Activated naive CD8-positive, alpha-beta T cell treated with anti-CD3 and anti-CD28 coated beads for 36 hours (primary cell): ENCODE measurements at places on chromosomes 7 and 10. TPM values are rescaled to one million over a fixed set of nuclear protein-coding genes. Genes with fewer than 3 reads are reported as not detected.

GRCh38 chr10:103847909-103848468 lies 7.4 kb downstream of the SH3PXD2A start:
- no peak overlapping the region for H3K4me3 ChIP-seq
- H3K4me1 ChIP-seq, result peaks cover 13% of the 10 kb centered on the region
- H3K27ac ChIP-seq, result no peak overlapping the region
- H3K36me3 ChIP-seq, result no peaks in the 10 kb centered on the region
- peaks cover 11% of the 10 kb centered on the region for H3K27me3 ChIP-seq

DNA sequence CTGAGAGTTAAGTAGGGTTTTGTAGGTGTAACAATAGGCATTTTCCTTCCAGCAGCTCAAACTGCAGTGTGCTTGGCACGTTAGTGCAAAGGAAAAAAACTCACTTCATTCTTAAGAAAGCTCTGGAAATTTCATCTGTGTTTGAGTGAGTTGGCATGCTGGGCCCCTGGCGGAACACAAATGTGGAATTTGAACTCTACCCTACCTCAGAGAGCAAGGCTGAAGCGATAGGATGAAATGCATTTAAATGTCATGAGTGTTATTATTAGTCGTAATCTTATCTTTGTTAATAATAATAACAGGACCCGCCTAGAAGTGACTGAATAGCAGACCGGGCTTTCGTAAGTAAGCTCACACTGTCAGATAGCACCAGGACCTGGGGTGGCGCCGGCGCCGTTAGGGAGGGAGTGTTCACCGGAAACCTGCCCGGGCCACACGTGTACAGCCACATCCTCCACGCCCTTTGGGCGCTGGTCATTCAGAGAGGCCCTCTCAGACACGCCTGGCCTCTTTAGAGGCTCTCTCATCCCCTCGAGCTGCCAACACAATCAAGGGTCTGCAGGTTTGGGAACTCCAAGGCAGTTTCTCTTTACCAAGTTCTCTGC lies 63.5 kb downstream of the GRK5 start:
- no peaks in the 10 kb centered on the region for H3K27me3 ChIP-seq
- peaks cover 46% of the 10 kb centered on the region for H3K4me1 ChIP-seq
- peak overlapping the region; percentile 74 for H3K27ac ChIP-seq

- no peak for DNase-seq
- H3K4me1 ChIP-seq, result peaks cover 18% of the 10 kb centered on the region
- no peak overlapping the region for H3K27ac ChIP-seq
- peaks cover 3% of the 10 kb centered on the region for H3K36me3 ChIP-seq
- no peak overlapping the region for H3K4me3 ChIP-seq
- no peaks in the 10 kb centered on the region for H3K27me3 ChIP-seq
These were observed 162.6 kb downstream of the PTEN start for GRCh38 chr10:88026031-88026430.

Gene CPVL
- total RNA-seq, result not detected

DNA sequence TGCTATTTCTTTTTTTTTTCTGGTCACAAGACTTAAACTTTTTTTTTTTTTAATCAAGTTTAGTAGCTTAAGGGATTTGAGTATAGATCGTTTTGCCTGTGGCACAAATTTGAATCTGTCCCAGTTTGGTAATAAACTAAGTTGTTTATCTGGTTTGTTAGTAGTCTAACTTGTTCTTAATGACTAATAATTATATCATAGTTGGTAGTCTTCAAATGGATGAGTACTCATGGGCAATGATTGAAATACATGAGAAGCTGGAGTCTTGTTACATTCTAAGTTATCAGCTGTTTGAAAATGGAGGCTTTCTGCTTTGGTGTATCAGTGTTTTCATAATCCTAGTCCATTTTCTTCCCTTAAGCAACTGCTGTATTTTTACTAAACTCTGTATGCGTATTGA lies 12.3 kb downstream of the BTAF1 start:
- no peak overlapping the region for H3K4me3 ChIP-seq
- no peak overlapping the region for H3K27ac ChIP-seq
- H3K36me3 ChIP-seq, result peaks cover 53% of the 10 kb centered on the region
- H3K27me3 ChIP-seq, result no peaks in the 10 kb centered on the region

DNA sequence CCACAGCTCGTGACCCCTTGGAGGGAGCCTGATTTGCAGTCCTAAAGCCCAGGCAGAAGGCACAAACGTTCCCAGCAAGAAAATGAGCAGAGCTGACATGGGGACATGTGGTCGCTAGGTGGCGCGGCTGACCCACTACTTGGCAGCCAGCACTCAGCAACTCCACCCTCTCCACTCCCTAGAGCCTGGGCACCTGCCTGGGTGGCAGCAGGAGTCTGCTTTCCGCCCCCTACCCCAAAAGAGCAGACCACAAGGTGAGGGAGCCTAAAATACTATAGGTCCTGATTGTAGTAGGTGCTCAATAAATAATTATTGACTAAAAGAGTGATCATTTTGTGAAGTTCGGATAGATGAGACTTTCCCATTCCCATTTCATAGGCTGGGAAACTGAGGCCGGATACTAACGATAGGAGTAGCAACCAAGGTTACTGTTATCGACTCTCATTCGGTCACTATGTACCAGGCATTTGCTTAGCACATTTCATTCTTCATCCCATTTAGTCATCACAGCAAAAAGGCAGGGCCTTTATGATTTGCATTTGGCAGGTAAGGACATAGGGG lies 57.4 kb downstream of the NEUROG3 start:
- H3K4me3 ChIP-seq, result no peak overlapping the region
- H3K27me3 ChIP-seq, result peaks cover 14% of the 10 kb centered on the region
- peak; percentile 72 for DNase-seq
- H3K36me3 ChIP-seq, result no peaks in the 10 kb centered on the region
- H3K27ac ChIP-seq, result no peak overlapping the region
- peaks cover 2% of the 10 kb centered on the region for H3K4me1 ChIP-seq

DNA sequence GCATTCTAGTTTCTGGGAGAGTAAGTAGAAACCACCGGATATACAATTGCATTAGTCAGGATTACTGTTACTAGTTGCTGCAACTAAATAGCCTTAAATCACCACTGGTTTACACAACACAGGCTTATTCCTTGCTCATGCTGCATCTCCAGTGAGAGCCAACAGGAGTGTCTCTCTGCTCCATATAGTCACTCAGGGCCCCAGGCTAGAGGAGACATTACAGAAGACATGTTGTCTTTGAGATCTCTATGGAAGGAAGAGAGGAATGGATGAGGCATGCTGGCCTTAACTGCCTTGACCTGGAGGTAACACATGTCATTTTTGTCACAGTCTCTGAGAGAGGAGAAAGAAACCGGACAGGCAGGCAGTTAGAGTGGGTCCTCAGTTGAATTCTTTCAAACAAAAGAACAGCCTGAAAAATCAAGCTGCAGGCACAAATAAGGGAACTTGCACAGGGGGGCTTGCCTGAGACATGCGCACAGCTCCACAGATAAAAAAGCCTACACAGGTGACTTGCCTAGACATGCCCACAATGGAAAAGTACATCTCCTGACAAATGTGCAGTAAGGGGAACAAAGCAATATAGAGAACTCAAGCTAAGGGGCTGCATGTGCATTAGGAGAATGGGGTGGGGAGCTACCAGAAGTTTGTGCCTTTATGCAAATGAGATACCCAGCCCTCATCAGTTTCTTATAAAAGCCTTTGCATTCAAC lies 348.0 kb downstream of the TYW1 start:
- no peak overlapping the region for H3K4me3 ChIP-seq
- no peak for DNase-seq
- H3K27ac ChIP-seq, result no peak overlapping the region
- H3K36me3 ChIP-seq, result peaks cover 34% of the 10 kb centered on the region
- H3K27me3 ChIP-seq, result no peaks in the 10 kb centered on the region

GRCh38 chr10:22365644-22366434 lies 20.5 kb downstream of the SPAG6 start:
- peaks cover 35% of the 10 kb centered on the region for H3K4me1 ChIP-seq
- no peak for DNase-seq
- peak overlapping the region; percentile 51 for H3K27ac ChIP-seq
- H3K27me3 ChIP-seq, result peaks cover 8% of the 10 kb centered on the region
- H3K4me3 ChIP-seq, result no peak overlapping the region

Gene CDK6
- total RNA-seq, result 103 TPM

Gene PNLIP
- not detected for total RNA-seq

DNA sequence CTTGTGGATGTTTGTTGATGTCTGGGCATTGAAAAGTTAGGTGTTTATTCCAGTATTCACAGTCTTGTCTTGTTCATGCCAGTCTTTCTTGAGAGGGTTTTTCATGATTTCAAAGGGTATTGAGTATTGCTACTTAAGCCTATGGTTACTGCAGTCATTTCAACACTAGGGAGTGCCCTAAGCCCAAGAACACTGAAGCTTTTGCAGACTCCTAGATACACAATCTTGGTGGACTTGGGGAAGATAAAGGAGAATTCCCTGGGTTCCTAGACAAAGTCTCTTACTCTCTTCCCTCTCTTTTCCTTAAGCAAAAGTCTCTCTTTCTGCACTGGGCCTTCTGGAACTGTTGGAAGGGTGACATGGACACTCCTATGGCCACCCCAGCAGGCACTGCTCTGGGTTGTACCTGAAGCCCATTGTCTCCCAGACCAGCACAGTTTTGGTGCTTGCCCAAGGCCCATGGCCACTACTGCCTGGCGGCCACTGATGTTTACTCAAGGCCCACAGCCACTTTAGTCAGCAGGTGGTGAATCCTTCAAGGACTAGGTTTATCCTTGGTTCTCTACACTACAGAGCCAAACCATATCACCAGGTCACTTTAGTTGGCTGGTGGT lies 24.9 kb downstream of the SAMD9 start:
- H3K4me3 ChIP-seq, result no peak overlapping the region
- no peak overlapping the region for H3K27ac ChIP-seq
- no peaks in the 10 kb centered on the region for H3K36me3 ChIP-seq
- peaks cover 12% of the 10 kb centered on the region for H3K27me3 ChIP-seq

Gene EZH2
- total RNA-seq, result 111 TPM

GRCh38 chr7:42931447-42931833 lies 534 bp downstream of the PSMA2 start:
- peaks cover 63% of the 10 kb centered on the region for H3K4me1 ChIP-seq
- no peaks in the 10 kb centered on the region for H3K27me3 ChIP-seq
- H3K36me3 ChIP-seq, result peaks cover 60% of the 10 kb centered on the region

DNA sequence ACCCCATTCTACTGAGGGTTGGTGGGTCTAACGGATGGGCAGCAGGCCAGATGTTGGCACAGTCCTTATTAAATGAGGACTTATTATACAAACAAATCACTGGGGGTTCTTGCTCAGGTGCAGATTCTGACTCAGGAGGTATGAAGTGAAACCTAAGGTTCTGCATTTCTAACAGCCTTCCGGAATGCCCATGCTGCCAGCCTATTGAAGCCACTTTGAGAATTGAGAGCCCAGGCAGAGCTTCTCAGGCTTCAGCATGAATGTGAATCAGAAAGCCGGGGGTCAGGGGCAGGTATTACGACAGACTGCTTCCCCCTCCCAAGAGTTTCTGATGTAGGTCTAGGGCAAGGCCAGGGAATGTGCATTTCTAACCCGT lies 34.1 kb upstream of the NPFFR1 start:
- H3K36me3 ChIP-seq, result peaks cover 5% of the 10 kb centered on the region
- DNase-seq, result no peak
- no peak overlapping the region for H3K27ac ChIP-seq
- H3K4me1 ChIP-seq, result peaks cover 5% of the 10 kb centered on the region
- no peaks in the 10 kb centered on the region for H3K27me3 ChIP-seq

Gene ATRNL1
- 0.41 TPM for total RNA-seq

GRCh38 chr10:85858776-85859515 lies 507.6 kb downstream of the GRID1 start:
- peaks cover 4% of the 10 kb centered on the region for H3K27me3 ChIP-seq
- DNase-seq, result no peak
- no peaks in the 10 kb centered on the region for H3K4me1 ChIP-seq
